ENCODE measurements at places on chromosomes 12 and 14.

GRCh38 chr14:77347751-77348150, 26.9 kb downstream of the GSTZ1 start:
- no peak for DNase-seq

GRCh38 chr12:128820723-128821432, 2.9 kb downstream of the SLC15A4 start:
- no peak for DNase-seq

DNA sequence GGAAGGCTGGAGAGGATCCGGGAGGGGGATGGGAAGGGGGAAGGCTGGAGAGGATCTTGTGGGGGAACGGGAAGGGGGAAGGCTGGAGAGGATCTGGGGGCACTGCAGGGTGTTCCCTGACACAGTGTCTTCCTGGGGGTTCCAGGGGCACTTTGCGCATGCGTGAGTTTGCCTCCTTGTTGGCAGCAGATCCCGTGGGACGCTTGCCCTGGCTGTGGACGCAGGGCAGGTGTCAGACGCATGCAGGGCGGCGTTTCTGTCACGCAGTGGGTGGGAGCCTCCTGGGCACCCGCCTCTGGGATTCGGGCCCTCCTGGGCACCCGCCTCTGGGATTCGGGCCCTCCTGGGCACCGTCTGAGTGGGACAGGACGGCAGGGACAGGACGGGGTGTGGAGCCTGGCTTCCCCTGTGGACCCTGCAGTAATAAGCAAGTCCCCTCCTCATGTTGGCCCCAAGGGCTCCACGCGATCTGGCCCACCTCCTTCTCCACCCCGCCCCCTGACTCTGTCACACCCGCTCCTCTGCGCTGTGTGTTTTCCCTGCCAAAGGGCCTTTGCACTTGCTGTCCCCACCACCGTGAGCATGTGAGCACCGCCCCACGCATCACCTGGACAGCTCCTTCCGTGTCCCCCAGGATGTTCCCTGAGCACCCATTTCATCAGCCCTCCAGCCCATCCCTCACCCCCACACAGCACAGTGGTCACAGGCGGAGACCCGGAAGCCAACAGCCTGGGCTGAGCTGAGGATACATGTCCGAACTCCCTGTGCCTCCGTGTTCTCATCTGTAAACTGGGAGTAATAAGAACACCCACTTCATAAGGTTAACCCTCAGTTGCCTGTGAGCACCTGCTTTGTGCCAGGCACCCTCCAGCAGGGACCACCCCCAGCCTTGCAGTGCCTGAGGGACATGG, 4.4 kb downstream of the MMP17 start:
- DNase-seq = peak; percentile 73

GRCh38 chr14:58640959-58641358, 3.2 kb downstream of the DACT1 start:
- no peak for DNase-seq

DNA sequence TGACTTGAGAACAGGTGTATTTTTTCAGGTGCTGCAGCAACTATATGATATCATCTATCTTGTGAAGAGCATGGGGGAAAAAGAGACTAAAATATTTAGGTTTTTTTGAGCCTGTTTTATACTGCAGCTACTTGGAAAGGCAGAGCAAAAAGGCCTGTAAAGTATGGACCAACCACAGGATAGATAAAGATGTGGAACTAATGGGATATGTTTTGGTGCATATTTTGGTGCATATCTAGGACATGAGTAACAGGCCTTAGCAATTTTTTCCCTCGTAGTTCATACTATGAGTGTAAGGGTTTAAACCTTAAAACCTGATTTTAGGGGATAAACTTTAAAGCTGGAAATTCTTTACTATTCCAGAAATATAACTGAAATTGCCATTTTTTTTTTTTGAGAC, 6.0 kb upstream of the GTSF1 start:
- DNase-seq = no peak

GRCh38 chr12:57726884-57727757, 11.4 kb downstream of the AGAP2 start:
- DNase-seq = no peak

- DNase-seq = no peak
Measured at GRCh38 chr12:13004986-13005385, 4.9 kb upstream of the HEBP1 start.

DNA sequence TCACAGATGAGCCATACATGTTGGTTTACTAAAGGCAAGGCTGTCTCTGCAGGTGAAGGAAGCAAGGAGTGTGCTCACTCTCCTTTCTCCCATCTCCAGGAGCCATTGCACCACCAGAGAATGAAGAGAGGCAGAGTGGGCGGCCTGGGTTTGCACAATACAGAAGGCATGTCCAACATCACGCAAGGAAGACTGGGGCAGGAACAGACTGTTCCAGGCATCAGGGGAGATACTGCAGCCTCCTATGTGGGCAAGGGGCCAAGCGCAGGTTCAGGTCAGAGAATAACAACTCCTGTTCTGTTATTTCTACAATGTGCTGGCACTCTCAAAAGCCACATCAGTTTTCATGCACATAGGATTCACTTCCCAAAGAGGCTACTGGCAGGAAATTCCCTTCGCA, 1.7 kb upstream of the TMEM229B start:
- no peak for DNase-seq

GRCh38 chr12:39682689-39683477, 63.3 kb upstream of the ABCD2 start:
- no peak for DNase-seq

GRCh38 chr12:19744705-19745218, 305.5 kb downstream of the AEBP2 start:
- no peak for DNase-seq

- no peak for DNase-seq
Measured at GRCh38 chr12:121417847-121418246, 17.9 kb downstream of the RNF34 start.

DNA sequence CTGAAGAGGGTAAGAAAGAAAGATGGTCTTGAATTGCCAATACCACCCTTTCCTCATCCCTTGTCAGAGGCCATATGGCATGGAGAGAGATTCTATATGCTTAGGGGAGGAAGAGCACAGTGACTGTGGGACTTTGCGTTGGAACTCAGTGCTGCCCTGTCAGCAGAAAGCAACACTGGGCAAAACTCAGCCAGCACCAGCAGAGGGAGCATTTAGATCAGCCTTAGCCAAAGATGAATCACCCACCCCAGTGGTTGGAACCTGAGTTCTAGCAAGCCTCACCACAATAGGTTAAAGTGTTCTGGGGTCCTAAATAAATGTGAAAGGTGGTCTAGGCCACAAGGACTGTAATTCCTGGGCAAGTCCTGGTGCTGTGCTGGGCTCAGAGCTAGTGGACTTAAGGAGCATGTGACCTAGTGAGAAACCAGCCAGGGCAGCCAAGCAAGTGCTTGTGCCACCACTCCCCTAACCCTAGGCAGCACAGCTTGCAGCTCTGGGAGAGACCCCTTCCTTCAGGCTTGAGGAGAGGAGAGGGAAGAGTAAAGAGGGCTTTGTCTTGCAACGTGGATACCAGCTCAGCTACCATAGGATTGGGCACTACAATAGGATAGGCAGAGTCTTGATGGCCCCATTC, 11.4 kb upstream of the BCAT1 start:
- DNase-seq = no peak

GRCh38 chr14:33800735-33801163, 150.1 kb downstream of the EGLN3 start:
- no peak for DNase-seq

DNA sequence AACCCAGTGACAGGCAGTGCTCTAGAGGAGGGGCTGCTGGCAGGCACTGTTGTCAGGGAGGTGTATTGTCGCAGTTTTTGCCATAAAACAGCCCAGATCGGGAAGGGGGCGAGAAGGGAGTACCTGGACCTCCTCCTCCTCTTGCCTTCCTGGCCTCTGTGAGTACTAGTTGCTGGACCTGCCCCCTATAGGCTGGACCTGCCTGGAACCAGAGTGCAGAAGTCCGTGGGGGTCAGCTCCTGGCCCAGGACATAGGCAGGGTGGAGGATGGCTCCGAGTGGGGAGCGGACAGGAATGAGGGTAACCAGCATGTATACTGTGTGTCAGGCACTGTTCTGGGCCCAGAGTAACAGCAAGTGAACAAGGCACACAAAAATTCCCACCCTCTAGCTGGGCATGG, 116.3 kb downstream of the PTPN11 start:
- DNase-seq = no peak

- no peak for DNase-seq
Measured at GRCh38 chr14:32710731-32711680, 227.7 kb upstream of the NPAS3 start.

- DNase-seq = no peak
Measured at GRCh38 chr12:16608946-16609539, 3.1 kb upstream of the LMO3 start.

GRCh38 chr12:109767991-109768900, 54.6 kb downstream of the FAM222A start:
- no peak for DNase-seq

GRCh38 chr12:26164118-26164517, 31.3 kb upstream of the SSPN start:
- DNase-seq = no peak

- no peak for DNase-seq
Measured at GRCh38 chr12:57218030-57218853, 1.6 kb downstream of the NXPH4 start.

GRCh38 chr14:104680806-104681688, 8.4 kb upstream of the INF2 start:
- peak; percentile 82 for DNase-seq

DNA sequence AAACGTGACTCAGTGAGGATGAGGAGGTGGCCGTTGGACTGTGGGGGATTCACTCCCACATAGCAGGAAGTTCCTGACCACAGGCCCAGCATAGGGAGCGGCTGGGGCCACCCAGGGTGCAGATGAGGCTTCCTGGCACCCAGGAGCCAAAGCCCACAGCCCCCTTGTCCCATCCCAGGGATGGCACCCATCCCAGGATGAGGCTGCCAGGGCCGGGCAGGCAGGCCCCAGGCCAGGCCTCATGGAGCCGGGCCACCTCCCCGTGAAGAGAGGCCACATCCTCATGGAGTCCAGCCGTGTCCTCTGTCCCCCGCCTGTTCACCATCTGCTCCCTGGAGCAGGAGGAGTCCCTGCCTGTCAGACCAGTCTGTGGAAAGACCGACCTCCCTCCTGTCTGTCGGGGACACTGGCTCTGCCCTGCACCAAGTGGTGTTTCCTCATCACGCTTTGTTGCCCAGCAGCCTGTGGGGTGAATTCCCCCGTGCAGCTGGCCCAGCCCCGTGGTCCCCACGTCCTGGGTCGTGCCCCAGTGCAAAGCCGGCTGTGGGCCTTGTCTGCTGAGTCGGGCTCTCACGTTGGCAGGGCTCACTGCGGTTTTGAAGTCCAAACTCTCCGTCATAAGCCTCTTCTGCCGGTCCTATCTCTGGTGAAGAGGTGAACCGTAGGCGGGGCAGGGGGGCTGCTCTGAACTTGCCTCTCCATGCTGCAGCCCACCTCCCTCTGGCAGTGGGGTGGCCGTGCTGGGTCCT, 24.5 kb downstream of the MMP17 start:
- DNase-seq = no peak

- DNase-seq = no peak
Measured at GRCh38 chr12:77102691-77103090, 37.3 kb upstream of the E2F7 start.

GRCh38 chr12:69275471-69275891, 36.1 kb downstream of the CPSF6 start:
- DNase-seq = no peak

GRCh38 chr12:110750784-110751461, 8.2 kb upstream of the PPP1CC start:
- no peak for DNase-seq

DNA sequence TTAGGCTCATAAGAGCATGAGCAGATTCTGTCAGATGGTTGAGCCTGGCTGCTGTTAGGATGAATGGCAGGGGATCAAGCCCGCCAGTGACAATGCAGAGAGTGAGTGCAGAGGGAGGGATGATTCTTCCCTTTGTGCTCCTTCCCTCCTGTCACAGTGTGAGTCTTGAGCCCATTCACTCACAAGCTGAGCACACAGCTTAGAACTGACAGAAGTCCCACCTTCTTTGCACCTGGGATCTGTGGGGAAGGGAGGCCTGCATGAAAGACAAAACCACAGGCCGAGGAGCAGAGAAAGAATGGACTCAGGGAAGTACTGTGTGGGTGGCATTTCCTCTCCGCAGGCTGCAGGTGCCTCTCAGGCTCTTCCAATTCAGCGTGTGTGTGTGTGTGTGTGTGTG, 160.6 kb downstream of the KCNA5 start:
- DNase-seq = no peak

DNA sequence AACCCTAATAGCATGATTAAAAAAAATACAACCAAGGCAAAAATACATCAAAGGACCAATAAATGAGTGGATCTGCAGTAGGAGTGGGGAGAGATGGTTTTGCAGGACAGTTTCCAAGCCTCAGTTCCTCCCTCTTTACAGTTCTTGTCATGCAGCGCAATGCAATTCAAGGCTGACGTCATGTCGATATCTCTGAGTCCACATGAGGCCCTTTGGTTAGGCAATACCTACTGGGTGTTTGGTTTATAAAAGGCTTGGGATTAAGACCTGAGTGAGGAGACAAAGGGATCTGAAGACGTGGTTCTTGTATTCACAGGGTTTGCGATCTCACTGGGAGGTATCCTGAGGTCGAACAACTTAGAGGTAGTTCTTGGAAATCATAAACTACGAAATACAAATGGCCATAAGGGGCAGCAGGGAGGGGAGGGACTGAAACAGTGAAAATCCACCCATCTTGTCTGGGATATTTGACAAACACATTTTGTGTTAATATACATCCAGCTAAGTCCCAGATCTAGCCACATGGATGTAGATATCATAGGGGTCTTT, 441.0 kb downstream of the FUT8 start:
- DNase-seq = no peak

DNA sequence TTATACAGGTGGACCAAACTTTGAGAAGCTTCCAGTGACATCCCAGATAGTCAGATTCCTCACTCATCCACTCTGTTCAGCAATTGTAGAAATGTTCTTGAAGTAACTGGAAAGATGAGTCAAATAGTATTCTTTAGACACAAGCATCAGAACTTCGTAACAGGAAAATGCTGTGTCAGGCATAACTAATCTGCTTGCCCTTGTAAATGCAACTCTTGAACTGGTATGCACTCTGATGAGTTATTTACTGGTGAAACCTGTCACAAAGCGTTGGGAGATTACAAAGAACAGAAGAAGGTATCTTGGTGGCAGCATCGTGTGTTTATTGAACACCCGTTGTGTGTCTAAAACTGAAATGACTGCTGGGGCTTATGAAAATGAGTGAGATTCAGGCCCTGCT, 10.8 kb upstream of the DUSP6 start:
- DNase-seq = no peak

GRCh38 chr14:20798932-20799331, 3.7 kb downstream of the RNASE1 start:
- DNase-seq = no peak

- DNase-seq = no peak
Measured at GRCh38 chr12:48956279-48957140, 777 bp downstream of the ARF3 start.

GRCh38 chr14:94907626-94908261, 137.8 kb upstream of the GSC start:
- DNase-seq = no peak

- no peak for DNase-seq
Measured at GRCh38 chr12:99810718-99811593, 163.4 kb downstream of the GARIN6 start.
